ENCODE measurements at places on chromosomes 7 and 10.

- no peak for DNase-seq
Observed at GRCh38 chr7:148260599-148260998, 330.0 kb upstream of the C7orf33 start.

DNA sequence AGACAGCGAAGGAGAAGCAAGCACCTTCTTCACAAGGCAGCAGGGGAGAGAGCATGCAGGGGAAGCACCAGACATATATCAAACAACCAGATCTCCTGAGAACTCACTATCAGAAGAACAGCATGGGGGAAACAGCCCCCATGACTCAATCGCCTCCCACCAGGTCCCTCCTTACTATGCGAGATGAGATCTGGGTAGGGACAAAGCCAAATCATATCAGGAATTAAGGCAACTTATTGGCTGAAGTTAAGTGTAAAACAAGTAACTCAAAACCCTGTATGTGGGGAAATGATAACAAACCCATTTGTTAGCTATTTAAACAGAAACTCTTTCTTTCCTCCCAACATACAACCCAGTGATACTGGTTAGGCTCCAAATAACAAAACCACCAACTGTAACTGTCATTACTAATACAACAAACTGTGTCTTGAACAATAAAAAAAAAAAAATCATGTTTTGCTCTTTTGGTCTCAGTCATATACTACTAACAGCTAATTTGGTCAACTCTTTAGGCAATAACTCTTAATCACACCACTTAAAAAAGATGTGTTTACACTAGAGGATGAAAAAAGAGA, 57.8 kb downstream of the MINDY3 start:
- DNase-seq, result no peak

- no peak for DNase-seq
Observed at GRCh38 chr7:149257146-149257545, 4.8 kb upstream of the ZNF783 start.

GRCh38 chr7:37432281-37432920, 16.3 kb downstream of the ELMO1 start:
- no peak for DNase-seq

GRCh38 chr7:119374436-119374835, 898.5 kb upstream of the KCND2 start:
- no peak for DNase-seq

GRCh38 chr7:112001091-112001826, 204.9 kb downstream of the DOCK4 start:
- DNase-seq, result no peak

- no peak for DNase-seq
Observed at GRCh38 chr7:130421684-130422083, 19.1 kb downstream of the CEP41 start.

- DNase-seq, result no peak
Observed at GRCh38 chr10:63901228-63901627, 380.0 kb downstream of the REEP3 start.

- no peak for DNase-seq
Observed at GRCh38 chr10:29078919-29079318, 210.0 kb upstream of the LYZL1 start.

DNA sequence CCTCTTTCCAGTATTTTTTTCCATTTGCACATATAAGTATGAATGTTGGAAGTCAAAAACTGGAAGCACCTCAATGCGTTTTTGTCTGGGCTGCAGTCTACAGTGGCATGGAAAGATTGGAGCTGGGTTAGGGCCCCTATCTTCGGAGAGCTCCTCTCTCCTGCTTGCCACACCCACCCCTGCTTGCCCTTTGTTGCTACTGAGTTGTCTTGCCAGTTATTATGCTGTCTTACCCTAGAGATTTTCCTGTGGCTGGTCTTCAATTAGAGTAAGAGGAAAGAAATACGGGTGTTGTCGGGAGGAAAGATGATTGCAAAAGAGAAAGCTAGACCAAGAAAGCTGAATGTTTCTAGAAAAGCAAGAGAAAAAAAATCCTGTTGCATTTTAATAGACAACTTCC, 228.9 kb upstream of the CELF2 start:
- no peak for DNase-seq

- peak; percentile 76 for DNase-seq
Observed at GRCh38 chr10:103504181-103504783, 10.8 kb downstream of the NEURL1 start.

- DNase-seq, result no peak
Observed at GRCh38 chr7:27641581-27642230, 21.0 kb downstream of the HIBADH start.

- no peak for DNase-seq
Observed at GRCh38 chr7:105707967-105708762, 126.9 kb upstream of the EFCAB10 start.

DNA sequence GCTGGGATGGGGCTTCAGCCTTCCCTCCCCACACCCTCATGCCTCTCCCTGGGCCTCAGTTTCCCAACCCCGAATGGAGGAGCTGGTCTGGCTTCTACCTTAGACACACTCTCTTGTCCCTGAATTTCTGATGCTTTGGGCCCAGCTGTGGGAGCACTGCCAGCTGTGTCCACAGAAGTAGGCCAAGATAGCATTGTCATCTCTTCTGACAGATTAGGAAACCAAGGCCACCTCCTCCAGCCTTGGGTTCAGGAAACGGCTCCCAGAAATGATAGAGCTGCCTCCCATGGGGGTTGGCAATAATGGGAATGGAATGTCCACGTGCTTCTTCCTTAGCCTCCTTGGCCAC, 1.3 kb downstream of the PPIF start:
- no peak for DNase-seq

- no peak for DNase-seq
Observed at GRCh38 chr10:104816501-104816900, 175.4 kb downstream of the SORCS3 start.

GRCh38 chr10:113232928-113233511, 283.0 kb downstream of the TCF7L2 start:
- no peak for DNase-seq

DNA sequence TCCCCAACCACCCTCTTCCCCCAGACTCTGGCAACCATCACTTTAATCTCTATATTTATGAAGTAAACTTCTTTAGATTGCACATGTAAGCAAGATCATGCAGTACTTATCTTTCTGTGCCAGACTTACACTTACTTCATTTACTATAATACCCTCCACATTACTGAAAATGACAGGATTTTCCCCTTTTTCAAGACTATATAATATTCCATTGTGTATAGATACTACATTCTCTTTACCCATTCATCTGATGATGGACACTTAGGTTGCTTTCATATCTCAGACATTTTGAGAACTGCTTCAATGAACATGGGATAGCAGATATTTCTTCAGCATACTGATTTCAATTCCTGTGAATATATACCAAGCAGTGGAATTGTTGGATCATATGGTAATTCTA, 4.4 kb downstream of the DOCK4 start:
- no peak for DNase-seq

DNA sequence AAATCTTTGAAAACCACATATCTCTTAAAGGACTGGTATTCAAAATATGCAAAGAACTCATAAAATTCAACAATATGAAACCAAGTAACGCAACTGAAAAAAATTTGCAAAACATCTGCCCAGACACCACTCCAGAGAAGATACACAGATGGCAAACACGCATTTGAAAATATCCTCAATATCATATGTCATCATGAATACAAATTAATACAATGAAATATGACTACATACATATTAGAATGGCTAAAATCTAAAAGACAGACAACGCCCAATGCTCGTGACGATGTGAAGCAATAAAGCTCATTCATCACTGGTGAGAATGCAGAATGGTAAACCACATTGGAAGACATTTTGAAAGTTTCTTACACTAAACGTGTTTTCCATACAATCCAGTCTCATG, 770.1 kb upstream of the CELF2 start:
- no peak for DNase-seq

GRCh38 chr10:47143473-47143872, 156.5 kb upstream of the GDF10 start:
- DNase-seq, result no peak
